KBM-7 (cell line): ENCODE measurements at places on chromosomes 1 and 21.

DNA sequence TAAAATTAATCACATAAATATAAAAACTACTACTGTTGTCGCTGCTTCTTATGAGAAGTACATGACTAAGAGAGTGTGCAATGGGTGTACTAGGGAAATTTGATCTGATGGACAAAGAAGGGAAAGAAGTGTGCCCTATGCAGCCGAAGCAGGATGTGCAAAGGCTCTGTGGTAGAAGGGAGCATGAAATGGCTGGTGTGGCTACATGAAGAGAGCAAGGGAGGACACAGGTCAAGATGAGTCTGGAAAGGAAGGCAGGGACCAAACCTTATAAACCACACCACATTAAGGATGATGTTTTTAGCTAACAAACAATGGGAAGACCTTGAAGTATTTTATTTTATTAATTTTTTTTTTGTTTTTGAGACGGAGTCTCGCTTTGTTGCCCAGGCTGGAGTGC, 20.0 kb downstream of the MAB21L3 start:
- no peak for DNase-seq

- no peak for DNase-seq
These were observed 226.9 kb downstream of the TGFB2 start for GRCh38 chr1:218572050-218572449.

GRCh38 chr1:185938396-185938795, 204.2 kb downstream of the HMCN1 start:
- no peak for DNase-seq

DNA sequence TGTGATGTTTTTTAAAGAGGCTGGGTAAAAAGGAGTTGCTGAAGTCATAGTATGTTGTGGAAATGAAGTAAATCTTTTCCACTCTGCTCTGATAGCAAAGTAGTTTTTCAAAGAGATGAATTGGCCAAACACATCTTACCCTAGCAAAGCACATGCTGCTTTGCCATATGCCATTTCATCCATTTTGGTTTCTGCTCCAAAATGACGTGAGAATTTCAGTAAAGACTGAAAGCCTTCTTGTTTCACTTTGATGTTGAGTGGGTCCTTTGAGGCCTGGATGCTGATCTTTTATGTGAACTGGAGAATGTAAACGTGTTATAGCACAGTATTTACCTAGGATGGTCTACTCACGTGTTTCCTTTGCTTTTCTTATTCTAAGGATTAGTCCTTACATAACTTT, 73.3 kb upstream of the PGD start:
- no peak for DNase-seq

DNA sequence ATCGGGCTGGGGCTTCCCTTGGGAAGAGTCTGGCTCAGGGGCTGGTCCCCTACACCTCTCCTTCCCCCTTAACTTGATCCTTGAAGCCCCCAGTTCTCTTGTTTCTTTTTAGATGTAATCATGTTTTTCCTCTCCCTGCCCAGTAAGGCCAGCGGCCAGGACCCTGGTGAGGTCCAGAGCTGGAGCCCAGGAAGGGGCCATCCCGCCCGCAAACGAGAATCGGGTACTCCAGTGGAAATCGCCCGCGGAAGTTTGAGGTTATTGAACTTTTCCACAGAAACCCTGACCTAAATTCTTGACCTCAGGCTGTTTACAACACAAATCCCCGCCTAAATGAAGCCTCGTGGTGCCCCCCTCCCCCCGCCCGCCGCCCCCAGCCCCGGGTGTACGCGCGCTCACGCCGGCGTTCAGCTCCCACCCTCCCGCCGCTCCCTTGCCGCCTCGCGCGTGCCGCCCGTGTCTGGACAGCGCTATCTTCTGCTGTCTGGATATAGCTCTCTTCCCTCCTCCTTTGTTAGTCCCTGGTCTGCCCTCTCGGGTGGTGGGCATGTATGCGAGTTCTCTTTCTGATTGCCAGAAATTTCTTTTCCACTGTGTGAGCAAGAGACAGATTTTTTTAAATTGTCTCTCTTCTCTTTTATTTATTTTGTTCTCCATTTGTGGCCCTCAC, 165.9 kb upstream of the CACNA1E start:
- no peak for DNase-seq

GRCh38 chr1:55005351-55006140, 6.8 kb downstream of the BSND start:
- DNase-seq: no peak

- no peak for DNase-seq
These were observed 209.8 kb downstream of the PTPRC start for GRCh38 chr1:198848649-198849048.

GRCh38 chr21:26659757-26660156, 86.7 kb upstream of the CYYR1 start:
- no peak for DNase-seq
